ENCODE measurements at places on chromosomes 4 and X.
A peak's percentile ranks its signal among the peaks of the same experiment; 100 is the strongest.

DNA sequence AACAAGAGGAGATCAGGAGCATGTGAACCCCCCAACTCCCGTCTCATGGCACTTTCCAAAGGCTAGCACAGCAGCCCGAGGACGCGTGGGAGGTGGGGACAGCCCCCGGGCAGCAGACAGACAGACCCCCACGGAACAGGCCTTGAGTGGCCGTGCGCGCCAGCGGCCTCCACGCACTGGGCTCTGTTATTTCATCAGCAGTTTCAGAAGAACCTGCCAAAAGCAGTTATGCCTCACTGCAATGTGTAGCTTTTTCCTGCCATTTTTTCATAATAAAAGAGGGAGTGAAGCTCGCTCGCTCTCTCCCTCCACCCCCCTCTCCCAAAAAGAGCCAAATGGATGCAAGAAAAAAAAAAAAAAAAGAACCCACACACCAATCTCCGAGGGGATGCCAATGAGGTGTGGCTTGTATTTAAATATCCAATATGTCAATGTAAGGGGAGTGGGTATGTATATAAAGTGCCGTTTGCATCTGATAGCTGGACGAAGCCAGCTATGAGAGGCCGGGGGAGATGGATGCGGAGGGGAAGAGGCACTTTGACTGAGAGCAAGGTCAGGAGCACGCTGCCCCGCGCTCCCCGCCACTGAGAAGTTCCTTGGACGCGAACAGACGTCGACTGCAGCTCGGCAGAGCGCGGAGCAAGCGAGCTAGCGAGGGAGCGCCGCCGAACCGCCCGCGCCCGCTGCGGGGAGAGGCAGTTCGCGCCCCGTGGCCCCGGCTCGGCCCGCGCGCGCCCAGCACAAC, at the start of gene FGF16:
Gene FGF16, plus strand, starts transcription at position 482 of the 745 bp plus-strand sequence. CDS start 286 bp downstream, outside the sequence.
- DNase-seq = peak; percentile 8

GRCh38 chr4:117814277-117815246, 219.7 kb upstream of the NDST3 start:
- DNase-seq = no peak

DNA sequence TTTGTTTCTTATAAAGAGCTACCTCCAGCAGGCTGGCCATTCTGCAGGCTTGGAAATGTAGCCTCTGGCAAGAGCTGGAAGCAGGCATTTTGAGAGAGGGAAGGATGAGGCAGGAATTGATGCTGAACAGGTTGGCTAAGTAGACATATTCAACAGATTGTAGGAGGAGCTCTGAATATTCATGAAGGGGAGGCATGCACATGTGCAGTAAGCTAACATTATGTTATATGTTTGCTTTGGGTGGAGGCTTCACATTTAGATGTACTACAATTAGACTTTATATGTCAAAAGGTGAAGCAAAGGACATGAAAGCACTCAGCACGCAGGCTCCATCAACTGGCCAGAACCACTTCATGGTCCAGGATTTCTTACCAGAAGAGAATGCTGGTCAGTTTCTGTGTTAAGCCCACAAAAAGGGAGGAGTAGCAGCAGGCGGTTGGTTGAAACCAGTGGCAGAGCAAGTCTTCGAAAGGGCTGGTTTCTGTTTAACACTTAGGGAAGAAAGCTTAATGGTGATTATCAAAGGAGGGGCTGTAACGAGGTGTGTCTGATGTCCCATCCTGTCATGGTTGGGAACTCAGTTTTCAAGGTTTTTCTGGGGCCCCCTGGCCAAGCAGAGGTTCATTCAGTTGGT, 54.8 kb downstream of the FGFBP1 start:
- DNase-seq = no peak

GRCh38 chr4:25076625-25077398, 46.1 kb upstream of the LGI2 start:
- DNase-seq = peak; percentile 11

DNA sequence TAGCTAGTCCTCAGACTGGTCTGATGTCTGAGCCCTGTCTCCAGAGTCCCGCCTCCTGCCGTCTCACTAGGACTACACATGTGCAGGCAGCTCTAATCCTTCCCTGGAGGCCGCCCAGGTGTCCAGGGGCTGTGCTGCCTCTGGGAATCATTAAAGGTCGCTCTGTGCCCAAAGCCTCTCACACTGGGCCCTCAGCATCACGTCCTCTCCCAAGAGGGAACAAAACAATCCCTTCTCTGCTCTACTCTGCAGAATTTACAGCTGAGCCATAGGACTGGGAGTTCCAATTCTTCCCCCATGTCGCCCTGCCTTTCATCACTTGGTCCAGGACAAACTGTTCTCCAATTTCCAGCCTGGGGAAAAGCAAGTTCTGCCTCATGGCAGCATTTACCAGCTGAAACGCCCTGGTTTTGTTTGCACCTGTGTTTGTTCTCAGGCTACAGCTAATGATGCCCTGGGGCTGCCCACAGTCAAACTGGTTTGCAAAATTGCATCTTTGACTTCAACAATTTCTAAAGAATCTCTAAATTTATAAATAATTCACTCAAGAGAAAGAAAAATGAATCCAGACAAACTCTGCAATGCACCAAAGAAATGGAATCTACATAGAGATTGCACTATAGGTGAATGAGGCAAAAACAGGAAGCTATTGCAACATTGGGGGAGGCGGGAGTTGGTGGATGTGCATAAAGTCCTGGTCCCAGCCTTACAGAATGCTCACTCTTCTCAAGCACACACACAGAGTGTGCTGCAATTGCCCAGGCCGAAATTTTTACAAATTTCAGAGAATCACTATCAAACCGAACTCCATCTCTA, 7.2 kb upstream of the MRFAP1 start:
- no peak for DNase-seq

GRCh38 chrX:30005813-30006212, 209.6 kb upstream of the MAGEB2 start:
- no peak for DNase-seq

DNA sequence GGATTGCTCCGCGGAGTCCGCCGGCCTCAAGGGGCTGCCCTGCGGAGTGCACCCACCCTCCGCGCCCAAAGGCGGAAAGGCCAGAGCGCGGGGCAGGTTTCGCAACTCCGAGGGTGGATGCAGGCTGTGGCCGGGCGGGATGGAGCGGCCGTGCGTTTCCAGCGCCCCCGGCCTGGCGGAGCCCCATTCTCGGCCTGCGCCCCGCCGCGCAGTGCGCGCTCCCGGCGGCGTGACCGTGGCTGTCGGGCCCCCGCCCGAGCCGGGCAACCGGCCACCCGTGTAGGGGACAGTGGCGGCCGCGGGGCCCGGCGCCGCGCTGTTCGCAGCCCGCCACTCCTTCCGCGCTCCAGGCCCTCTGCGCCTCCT, 331 bp downstream of the SETD7 start:
- peak; percentile 65 for DNase-seq

- no peak for DNase-seq
Measured at GRCh38 chrX:66191563-66191962, 27.5 kb downstream of the HEPH start.

DNA sequence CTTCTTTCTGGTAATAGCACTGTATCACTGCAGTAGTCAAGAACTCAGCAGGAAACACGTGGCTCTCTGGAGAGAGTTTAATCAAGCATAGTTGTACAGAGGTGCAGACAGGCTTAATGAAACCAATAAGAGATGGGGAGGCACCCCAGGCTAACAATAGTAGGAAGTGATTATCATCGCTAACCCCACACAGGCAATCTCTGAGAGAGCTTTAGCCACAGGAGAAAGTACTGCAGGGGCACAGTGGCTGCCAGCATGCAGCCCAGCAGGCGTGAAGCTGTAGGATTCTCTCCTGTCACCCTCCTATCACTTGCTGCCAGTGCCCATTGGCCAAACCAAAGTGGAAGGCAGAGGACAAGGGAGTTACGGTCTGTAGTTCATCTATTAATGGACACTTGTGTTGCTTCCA, 450.0 kb upstream of the RASGEF1B start:
- no peak for DNase-seq

DNA sequence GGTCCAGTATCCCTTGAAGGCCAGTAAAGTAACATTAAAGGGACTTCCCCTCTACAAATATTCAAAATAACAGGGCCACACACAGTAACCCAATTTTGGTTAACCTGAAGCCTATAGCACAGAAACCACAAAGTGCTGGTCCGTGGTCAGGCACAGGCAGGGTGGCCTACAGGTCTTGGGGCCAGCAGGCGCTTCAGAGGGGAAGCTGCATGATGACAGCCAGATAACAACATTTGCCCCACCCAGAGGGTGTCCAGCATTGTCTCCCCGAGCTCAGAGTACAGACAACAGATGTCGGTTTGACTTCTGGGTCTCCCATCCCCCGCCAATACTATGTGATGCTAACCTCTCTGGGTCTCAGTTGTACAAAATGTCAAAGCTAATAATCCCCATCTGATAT, 51.1 kb downstream of the SH3KBP1 start:
- no peak for DNase-seq

DNA sequence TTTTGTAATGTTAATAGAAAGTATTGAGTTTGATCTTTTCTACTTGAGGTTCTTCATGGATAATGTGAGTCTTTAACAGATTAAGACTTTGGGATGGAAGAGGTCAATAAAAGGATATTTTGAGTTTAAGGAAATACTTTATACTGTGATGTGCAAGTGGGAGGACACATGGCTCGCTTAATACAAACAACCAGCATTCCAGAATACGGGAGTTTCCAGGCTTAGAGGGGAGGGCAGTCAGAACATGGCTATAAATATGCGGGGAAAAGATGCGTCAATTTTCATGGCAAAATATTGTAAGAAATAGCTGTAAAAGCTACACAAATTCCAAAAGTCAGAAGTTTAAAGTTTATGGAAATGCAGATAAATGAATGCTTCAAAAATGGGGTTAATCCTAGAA, 192.3 kb downstream of the AASDH start:
- DNase-seq = no peak

DNA sequence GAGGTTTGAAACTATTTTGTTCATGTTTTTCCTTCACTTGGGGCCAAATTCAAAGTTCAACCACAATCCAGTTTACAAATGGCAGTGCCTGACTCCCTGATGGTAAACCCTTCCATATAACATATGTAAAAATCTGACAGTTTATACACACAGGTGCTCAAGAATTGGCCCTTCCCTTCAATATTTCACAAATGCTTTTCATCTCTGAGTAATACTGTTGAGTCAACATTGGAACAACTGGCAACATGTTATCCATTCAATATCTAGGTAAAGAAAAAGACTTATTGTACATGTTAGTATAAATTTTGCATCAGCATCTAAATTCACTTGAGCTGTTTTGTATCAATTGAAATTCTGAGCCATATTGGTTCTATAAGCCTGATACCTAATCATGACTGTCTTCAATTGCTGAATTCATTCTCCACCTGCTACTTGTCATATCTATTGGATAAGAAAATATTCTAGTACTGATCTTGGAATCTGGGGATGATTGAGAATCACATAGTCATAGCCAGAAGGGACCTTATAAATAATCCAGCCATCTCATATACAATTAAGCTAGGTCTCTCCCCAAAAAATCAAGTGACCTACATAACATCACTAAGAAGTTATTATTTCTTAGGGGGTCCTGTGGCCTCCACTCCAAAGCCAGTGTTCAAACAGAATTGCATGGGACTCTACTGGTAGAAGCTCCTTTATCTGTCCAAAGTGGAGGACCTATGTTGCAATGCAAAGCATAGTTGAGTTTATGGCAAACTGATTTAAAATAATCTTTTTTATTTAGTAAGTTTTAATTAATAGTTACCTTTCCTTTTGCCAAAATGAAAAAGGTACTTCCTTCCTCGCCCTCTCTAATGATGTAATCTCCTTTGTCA, 61.9 kb downstream of the PRKG2 start:
- DNase-seq = peak; percentile 20

DNA sequence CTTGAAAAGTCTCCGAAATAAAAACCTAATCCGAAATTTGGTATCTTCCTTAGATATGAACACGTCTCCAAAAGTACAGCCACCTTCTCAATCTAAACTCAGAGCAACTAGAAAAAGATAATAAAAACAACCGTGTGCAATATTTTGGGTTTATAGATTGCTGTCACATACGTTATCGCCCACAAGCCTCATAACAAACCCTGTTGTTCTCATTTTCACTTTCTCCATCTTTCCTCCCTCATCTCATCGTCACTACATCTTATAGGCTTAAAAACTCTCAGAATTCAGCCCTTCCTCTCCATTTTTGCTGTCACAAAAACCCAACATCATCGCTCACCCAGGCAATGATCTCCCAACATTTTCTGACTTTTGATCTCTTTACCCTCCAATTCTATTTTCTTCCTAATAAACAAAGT, 448 bp upstream of the SCFD2 start:
- DNase-seq = no peak

- DNase-seq = peak; percentile 62
Measured at GRCh38 chr4:67549123-67549522, 3.8 kb upstream of the CENPC start.

DNA sequence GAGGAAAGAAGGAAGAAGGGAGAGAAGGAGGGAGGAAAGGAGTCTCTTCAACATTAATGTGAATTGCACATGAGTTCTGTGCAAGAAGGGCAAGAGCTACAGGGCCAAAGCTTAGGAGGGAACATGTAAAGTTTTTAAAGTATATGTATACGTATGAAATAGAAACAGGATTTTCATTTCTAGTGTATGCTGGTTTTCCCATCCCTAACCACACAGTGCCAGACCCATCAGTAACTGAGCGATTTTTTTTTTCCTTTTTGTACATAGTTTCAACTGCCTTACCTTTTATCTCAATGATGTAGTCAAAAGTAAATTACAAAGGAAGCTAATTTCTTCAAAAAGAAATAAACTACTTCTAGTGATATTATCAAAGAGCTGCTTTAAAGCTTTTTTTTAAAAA, 157.6 kb downstream of the SH3KBP1 start:
- DNase-seq = no peak

DNA sequence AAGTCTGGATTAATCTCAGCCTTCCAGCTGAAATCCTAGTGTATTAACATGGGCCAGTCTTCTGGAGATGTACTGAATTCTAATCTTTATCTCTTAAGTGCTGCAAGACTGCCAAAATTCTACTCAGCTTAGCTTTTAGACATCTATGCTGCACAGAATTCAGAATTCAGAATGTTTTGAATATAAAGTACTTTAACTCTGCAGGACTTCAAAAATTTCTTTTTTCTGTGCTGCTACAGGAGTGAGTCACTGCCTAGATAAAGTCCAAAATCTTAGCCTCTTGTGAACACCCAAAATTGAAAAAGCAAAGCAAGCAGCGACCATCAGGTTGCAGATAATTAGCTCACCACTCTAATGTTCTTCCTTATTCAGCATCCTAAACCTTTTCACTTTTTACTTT, 1092.6 kb upstream of the PCDH10 start:
- no peak for DNase-seq

DNA sequence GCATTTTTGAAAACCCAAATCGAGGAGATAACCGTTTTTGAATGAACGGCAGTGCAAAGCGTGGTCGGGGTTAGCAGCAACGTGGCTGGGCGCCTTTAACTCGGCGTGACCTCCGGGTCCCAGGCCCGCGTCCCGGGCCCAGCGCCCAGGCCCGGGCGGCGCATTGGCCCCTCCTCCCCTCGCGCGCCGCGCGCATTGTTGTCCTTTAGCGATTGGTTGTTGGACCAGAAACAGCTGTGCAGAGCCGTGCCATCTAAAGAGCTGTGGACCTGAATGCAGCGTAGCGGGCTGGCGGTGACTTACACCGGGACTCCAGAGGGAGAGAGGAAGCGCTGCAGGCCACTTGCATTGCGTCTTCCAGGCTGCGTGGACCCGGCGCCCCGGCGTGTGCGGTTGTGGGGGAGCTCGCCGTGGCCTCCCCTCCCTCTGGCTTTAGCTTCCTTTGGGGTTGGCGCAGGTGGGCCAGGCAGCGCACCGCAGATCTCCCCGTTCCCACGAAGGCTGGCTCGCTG, at the start of gene STOX2:
Gene STOX2, plus strand, starts transcription at position 227 of the 512 bp plus-strand sequence. CDS start 1,484 bp downstream, outside the sequence.
- DNase-seq = peak; percentile 94

- peak; percentile 58 for DNase-seq
Measured at GRCh38 chrX:83916525-83916924, 55.6 kb downstream of the CYLC1 start.

Measured in DMS53 (cell line).